Kidney glomerular epithelial cell (primary cell): ENCODE measurements at places on chromosomes 11 and 22.

DNA sequence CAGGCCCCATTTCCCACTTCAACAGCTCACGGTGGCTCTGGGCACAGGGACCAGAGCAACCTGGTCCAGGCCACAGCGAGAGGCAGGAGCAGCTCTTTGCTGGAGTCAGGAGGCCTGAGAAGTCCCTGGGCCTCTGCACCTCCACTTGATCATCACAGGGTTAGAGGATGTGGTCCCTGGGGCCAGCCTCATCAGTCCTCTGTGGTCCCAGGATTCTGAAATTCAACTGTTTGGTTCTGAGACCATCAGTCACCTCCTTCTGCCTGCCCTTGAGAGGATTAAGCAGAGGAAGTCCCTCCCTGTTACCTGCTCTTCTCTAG lies 24.9 kb upstream of the CBX7 start:
- DNase-seq, result no peak

DNA sequence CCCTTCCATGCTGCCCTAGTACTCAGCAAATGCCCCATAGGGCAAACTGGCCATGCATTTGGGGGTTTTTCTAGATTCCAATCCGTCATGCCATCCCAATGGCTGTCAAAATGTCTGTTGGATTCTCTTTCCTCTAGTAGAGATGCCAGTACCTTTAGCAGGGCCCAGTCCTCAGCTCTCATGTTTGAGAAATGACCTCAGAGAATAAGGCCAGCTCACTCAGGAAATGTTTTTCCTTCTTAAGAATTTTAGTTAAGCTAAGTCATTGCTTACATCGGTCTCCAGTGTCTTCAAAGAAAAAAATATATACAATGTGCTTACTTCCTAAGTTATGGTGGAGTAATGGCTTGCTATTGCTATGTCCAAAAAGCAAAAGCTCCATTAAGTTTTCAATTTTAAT lies 14.1 kb upstream of the ALKBH3 start:
- no peak for DNase-seq

- DNase-seq, result no peak
Measured at GRCh38 chr11:75523811-75524664, 1.7 kb downstream of the GDPD5 start.

GRCh38 chr11:116232364-116232828 lies 540.4 kb downstream of the BUD13 start:
- DNase-seq, result peak; percentile 49

DNA sequence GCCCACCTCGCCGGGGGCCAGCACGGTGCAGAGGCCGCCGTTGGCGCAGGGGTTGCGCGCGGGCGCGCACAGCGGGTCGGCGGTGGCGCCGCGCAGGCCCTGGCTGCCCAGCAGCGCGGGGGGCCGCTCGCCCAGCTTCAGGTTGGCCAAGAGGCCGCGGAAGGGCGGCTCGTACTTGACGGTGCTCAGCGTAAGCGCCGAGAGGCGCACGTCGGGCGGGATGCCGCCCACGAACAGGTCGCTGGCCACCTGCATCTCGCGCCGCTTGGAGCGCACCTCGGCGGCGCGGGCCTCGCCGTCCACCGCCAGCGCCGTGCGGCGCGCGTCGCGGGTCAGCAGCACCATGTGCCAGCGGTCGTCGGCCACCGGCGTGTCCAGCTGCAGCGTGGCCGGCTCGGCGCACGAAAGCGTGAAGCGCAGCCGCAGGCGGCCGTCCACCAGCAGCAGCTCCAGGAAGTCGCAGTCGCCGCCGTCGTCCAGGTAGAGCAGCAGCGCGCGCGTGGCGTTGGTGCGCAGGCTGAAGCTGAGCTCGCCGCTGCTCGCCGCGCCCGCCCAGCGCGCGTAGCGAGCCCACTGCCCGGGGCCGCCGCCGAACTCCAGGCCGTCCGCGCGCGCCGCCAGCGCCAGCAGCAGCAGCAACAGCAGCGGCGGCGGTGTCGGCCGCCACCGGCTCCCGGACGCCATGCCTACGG lies 9.8 kb downstream of the NRXN2 start:
- no peak for DNase-seq

DNA sequence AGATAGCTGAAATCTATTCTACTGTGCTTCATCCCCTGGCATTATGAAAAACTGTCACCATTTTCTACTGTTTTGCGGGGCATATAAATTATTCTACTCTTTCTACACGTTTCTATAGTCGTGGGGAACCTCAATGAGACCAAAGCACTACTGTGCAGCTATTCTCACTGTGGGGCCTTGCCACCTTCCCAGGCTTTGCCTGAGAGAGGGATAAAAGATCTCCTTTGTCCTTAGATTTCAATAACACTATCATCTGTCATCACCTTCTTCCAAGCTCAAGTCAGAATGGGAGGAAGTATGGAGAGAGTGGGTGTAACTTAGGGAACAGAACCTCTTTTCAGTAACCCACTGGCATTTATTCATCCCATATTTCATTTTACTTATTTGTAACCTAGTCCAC lies 1462.1 kb upstream of the RAG2 start:
- DNase-seq, result no peak

GRCh38 chr11:109859045-109859724 lies 234.0 kb upstream of the ZC3H12C start:
- DNase-seq, result peak; percentile 40

GRCh38 chr22:45246060-45246985 lies 5.6 kb upstream of the KIAA0930 start:
- DNase-seq, result peak; percentile 99

- no peak for DNase-seq
Measured at GRCh38 chr11:7612661-7613393, 60.5 kb downstream of the CYB5R2 start.

GRCh38 chr11:67644042-67644441 lies 4.5 kb upstream of the TBX10 start:
- no peak for DNase-seq

DNA sequence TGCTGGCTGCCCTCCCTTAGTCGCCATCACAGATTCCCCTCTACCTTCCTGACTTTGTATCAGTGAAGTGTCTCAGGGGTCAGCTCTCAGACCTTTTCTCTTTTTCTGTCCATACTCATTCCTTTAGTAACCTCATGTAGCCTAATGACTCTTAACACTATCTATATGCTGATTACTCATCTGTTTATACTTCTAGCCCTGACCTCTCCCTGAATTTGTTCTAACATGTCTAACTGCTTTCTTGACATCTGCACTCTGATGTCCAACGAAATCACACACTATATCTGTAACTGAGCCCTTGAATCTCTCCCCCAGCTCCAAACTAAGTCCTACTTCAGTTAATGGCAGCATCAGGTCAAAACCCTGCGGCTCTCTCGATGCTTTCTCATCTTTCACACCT lies 135.8 kb upstream of the TIMP3 start:
- no peak for DNase-seq

DNA sequence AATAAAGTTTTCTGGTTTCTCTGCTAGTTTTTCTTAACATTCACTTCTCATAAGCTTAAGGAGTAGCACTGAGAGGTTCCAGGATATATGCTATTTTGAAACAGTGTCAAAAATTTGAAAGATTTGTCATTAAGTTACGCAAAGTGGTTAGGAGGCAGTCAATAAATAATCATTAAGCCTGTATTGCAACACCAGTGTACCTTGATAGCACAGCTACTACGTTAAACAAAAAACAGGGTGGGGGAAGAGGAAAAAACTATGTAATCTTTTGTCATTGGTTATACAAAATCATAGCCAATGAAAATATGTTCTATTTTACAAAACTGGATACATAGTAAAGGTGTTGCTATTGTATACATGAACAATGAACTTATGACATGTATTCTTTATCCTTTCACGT lies 30.4 kb upstream of the PITPNB start:
- DNase-seq, result no peak

DNA sequence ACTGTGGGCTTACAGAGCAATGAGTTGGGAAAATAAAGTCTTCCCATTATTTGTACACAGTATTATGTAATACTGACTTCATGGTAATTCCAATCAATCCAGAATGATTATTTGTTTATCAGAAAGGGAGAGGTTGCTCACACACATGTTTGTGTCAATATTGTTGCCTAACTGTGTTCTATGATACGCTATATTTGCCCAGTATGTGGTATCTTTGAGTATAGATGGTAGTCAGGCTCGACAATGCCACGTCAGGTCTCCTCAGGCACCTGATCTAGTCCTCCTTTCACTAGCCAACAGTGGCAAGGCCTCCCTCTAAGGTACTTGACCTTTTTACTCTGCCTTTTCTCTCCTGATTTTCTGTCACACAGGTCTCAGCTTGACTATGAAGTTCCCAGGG lies 5.3 kb downstream of the DNHD1 start:
- no peak for DNase-seq

- no peak for DNase-seq
Measured at GRCh38 chr11:95230810-95231126, 234 bp downstream of the SESN3 start.

DNA sequence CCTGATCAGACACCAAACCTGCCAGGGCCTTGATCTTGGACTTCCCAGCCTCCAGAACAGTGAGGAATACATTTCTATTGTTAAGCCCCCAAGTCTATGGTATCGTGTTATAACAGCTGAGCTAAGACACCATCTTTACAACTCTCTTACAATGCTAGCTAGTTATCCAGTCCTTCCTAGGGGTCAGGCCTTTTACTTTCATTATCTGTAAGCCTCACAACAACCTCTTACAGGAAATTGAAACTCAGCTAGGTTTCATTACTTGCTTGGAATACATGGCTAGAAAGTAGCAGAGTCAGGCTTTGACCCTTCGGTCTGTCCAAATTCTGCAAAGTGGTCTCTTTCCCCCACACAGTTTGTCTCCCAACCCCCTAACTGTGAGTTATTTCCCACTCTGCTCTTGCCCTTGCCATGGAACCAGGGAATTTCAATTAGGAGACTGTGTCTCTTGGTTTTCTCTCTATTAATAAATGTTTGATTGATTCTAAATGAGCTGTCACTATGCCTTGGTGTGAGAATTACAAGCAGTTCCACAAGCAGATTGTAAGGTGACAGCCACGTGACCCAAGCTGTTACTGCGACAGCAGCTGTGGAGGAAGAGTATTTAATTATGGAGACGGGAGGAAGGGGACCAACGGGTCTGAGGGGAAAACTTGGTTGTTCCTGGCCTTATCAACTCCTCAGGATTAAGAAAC lies 38.4 kb upstream of the CLMP start:
- DNase-seq, result no peak

DNA sequence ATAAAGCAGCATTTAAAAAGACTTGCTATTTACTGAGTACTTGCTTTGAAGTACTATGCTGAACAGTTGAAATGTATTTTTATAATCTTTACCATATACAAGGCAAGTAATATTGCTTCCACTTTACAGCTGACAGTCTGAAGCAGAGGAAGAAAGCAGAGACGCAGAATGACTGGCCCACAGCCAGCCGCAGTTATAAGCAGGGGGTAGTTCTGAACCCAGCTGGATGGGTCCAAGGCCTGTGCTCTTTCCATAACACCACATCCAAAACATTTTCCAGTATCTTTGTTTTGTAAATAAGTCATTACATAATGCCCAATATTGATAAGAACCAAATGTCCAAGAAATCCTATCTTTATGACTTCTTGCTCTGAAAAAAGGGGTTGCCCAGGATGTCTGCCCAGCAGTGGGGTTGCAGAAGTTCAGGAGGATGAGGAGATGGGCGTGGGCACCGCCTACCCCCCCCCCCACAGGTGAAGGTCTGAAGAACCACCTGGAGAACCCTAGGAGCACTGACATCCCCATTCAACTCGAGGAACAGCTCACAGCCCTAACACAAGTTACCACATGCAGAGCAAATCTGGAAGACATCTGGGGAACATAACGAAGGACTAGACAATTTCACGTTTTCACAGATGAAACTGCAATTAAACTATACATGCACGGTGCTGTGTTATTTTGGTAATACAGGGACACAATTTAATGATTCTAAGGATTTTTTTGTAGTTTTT lies 24.2 kb upstream of the YPEL1 start:
- no peak for DNase-seq
